ENCODE measurements at places on chromosomes 6 and 20.

DNA sequence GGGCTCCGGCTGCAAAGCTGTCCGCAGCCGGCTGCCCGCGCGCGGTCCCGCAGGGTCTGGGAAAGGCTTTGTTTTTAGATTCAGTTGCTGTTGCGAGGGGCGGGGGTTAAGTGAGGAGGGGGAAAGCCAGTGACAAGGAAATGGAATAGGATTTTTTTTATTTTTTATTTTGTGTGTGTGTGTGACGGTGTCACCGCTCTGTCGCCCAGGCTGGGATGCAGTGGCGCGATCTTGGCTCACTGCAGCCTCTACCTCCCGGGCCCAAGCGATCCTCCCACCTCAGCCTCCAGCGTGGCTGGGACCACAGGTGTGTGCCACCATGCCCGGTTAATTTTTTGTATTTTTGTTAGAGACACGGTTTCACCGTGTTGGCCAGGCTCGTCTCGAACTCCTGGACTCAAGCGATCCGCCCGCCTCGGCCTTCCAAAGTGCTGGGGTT is 615 bp upstream of the UBE2J1 start:
- no peak for DNase-seq

- DNase-seq = no peak
Observed at GRCh38 chr20:61043681-61044080, 208.4 kb upstream of the CDH4 start.

- no peak for DNase-seq
Observed at GRCh38 chr20:3738111-3739053, 5.9 kb downstream of the HSPA12B start.

DNA sequence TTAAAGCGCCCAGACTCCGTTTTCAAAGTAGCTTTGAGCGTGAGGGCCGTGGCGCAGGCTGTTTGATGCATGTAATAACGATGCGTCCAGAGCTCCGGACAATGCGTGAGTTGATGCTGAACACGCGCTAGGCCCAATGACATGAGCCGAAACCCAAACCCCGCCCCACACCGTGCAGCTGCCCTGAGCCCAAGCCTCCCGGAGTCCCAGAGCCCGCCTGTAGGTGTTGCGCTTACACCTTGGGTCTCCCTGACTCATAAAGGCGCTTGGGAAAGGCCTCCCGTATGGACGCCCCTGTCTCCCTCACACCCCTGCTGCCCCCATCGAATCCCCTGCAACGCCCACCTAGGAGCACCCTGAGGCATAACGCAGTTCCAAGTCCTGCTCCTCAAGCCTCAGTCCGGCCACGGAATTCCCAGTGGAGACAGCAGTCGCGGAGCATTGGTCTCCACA is 87.6 kb downstream of the ERMARD start:
- no peak for DNase-seq

DNA sequence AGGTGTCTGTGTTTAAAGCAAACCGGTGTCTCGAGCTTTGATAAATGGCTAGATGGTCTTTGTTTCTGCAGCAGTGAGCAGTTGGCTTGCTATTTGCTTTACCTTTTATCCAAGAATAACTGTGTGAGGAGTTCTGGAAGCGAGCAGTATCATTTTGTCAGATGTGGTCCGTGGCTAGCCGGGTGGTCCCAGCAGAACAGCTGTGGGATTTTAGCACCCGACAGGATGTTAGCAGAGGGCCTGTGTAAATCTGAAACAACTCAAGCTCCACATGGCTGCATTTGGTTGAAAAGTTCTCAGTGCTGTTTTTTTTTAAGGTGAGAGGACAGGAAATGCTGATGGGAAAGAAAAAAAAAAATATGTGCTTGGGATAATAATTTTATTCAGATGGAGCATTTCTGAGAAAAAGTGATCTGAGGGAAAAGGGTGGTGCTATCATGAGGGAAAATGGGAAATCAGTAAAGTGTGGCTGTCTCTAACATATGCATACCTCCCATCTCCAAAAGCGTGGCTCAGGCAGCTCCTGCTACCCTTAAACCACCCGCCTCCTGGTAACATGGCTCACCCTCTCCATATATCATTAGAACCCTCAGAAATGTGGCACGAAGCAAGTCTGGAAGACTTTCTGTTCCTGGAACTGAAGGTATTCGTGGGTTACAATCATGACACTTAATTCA is 215.4 kb downstream of the TSHZ2 start:
- DNase-seq = no peak

All from stimulated activated CD8-positive, alpha-beta memory T cell treated with anti-CD3 and anti-CD28 coated beads, Interleukin-2, amount 100 ng/mL, for 1 hour (primary cell).